Activated naive CD8-positive, alpha-beta T cell treated with anti-CD3 and anti-CD28 coated beads for 36 hours (primary cell): ENCODE measurements at places on chromosomes 7 and 10. TPM values are rescaled to one million over a fixed set of nuclear protein-coding genes. Genes with fewer than 3 reads are reported as not detected.

- no peak for DNase-seq
These were observed 160.9 kb downstream of the FZD1 start for GRCh38 chr7:91425149-91425548.

DNA sequence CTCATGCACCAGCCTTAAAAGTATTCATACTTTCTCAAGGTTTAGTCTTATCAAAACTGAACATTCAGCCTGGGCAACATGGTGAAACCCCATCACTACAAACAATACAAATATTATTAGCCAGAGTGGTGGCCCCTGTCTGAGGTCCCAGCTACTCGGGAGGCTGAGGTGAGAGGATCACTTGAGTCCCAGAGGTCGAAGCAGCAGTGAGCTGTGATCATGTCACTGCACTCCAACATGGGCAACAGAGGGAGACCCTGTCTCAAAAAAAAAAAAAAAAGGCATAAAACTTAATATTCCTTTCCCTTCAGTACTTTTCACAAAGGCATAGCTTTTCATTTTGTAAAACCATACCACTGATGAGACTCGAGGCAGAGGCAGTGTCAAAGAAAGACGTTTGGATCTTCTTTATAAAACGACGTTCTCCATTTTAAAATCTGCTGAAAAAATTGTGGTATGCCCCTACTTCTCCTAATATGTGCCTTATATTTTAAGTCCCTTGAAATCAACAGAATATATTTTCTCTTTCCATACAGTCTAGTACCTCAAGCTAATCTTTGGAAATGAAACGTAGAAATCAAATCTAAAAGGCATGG is 1.9 kb downstream of the NSUN6 start:
- DNase-seq = no peak

DNA sequence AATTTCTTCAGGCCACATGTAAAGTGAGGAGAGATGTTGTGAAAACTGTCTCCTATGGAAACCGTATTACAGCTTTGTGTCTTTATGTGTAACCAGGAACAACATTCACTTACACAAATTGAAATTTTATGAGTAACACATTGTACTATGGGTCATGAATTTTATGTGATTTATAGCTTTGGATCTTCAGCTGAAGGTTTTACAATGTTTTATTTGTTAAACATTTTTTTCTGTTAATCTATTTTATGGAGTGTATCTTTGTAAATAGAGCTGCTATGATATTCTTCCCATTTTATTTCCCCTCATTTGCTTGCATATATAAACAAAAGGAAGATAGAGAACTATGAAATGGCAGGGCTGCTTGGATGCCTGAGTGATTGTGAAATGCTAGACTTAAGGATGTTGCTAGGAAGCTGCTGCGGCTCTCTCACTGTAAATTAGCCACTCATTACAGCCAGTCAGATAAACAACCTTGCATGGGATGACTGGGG is 104.5 kb upstream of the PCLO start:
- no peak for DNase-seq

- no peak for DNase-seq
These were observed 624.7 kb downstream of the KCNMA1 start for GRCh38 chr10:77012812-77013500.

- no peak for DNase-seq
These were observed 142.3 kb downstream of the VPS50 start for GRCh38 chr7:93374345-93374940.

DNA sequence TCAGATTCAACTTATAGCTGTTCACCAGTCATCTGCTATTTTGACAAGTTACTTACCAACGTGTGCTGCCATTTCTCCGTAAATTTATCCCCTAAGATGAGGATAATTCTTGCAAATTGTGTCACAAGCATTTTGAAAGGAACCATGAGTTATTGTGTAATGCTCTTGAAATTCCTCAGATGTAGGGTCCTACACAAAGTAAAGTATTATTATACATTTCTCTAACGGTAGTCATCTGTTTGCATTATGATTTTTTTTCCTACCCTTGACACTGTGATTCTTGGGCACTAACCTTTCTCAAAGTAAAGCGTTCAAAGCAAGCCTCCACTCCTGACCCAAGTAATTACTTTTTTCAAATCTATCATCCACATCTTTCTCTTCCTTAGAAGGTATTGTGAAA is 8.1 kb downstream of the HERC4 start:
- no peak for DNase-seq

DNA sequence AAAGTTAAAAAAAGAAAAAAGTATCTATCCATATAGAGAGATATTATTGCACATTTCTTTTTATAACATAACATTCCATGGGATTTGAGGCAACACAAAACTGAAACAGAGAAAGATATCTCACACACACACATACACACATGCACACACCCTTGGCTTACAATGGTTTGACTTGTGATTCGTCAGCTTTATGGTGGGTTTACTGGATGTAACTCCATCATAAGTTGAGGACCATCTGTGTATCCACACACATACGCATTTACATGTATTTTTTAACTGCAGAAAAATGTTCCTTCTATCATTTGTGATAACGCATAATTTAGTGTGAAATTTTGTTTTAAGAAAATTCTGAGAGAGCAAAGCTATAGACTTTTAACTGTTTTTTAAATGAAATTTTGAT is 74.2 kb upstream of the CDCA7L start:
- no peak for DNase-seq

- no peak for DNase-seq
These were observed 33.5 kb upstream of the KLHL7 start for GRCh38 chr7:23072048-23072447.

DNA sequence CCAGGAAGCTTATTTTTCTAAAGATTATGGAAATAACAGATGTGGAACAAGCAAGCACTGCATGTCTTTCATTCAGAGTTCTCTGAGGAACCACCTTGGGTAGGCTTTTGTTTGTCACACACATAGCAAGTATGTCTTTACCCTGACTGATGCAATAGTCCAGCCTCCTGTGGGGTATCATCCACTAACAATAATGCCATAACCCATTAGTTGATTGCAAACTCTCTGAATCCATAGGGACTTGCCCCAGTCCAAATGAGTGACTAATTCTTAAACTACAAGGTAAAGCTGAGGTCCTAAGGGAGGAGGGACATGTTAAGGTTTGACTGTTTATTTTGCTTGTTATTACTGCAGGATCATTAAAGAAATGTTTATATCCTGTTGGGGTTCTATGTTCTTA is 151.4 kb upstream of the PRPS1L1 start:
- no peak for DNase-seq

DNA sequence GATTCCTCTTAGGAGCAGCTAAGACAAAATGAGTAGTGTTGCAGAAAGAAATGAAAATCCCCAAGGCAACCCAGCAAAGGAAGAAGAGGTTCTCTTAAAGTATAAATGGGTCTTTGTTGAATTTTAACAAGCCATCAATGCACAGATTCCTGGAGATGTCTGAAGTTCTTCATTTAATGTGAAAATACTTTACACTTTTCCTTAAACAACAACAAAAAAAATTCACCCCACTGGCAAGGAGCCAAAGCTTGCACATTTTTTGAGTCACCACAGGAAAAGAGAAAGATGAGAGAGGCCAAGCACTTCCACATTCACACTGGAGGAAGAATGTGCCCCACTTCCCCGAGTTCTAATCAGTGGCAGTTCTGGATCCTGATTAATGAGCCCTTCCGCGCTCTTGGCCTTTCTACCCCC is 286.4 kb upstream of the MEOX2 start:
- no peak for DNase-seq

GRCh38 chr10:132788180-132788830 is 2.4 kb upstream of the NKX6-2 start:
- no peak for DNase-seq

- DNase-seq = no peak
These were observed 6.9 kb downstream of the GRB10 start for GRCh38 chr7:50775836-50776235.

DNA sequence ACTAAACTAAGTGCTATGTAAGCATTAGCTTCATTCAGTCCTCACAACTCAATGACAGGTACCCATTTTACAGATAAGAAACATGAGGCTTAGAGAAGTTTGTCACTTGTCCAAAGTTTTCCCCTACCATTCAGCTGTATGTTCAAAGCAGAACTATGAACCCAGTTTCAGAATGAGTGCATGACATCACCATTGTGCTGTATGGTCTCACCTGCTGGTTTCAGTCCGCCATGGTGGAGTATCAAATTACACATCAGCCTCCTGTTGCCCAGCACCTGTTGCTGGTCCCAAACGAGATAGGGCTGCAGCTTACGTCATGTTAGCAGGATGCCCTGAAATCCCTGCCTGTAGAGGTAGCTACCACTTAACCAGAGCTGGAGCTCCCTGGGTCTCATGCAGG is 95.0 kb downstream of the DYNC1I1 start:
- DNase-seq = no peak

DNA sequence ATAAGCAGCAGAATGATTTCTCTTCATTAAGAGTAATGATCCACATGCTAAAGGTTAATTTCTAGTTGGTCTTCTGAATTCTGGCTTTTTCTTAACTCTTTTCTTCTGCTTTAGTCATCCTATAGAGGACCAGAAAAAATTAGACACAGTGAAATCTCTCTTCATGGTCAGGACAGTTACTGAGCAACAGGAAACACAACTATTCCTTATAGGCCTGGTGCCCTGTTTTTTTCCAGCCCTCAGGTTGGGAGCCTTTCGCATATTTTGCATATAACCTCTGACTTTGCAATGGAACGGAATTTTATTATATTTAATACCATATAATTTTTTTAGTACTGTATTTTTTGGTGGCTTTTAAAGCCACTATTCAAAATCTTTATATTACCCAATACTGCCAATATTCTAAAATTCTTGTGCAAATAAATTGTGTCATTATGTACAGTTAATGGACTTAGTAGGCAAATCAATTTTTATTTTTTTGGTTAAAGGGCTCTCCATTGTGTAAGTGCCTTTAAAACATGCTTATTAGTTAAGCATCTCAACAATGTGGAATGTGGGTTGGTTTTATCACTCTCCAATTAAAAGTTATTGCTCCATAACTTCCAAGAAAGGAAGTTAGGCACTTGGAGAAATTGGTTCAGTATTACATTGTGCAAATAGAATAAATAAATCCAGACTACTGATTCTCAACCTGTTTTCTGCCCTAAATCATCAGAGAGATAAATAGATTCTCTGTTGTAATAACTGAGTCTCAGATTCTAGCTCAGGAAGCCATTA is 22.5 kb downstream of the ARL4A start:
- DNase-seq = no peak

DNA sequence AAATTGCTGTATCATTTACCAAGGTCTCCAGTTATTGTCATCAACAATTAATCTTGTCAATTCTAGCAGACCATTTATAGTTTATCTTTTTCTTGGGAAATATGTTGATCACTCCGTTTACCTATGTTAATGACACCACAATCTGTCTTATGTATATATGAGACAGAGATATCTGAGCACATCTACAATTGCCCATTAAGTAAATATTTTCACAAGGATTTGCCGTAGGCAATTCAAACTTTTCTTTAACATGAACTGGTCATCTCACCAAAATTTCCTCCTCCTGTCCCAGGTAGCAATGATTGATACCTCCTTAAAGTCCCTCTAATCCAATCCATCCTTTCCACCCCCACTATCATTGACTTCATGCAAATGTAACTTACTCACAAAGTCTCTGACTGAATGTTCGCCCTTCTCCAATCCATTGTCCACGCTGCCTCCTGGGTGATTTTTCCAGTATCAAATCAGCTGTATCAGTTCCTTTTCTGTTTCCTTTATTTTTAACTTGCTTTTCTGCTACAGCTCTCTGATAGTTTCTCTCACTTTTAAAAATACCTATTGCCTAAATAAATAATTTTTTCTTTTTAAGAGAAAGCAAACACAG is 138.3 kb downstream of the GNAT3 start:
- no peak for DNase-seq

DNA sequence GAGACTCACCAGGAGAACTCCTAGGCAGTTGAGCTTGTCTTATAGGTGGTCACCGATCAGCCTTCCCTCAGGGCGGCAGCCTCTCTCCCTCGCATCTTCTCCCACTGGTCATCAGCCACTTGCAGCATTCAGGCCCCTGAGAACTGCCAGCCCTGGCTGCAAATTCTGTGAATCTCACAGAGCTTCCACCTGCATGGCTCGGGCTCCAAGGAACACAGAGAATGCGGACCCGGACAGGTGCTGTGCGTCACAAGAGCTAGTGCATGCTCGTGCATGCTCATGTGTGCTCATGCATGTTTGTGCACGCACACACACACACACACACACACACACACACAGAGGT is 176.9 kb downstream of the ARHGAP12 start:
- no peak for DNase-seq

- no peak for DNase-seq
These were observed 246.6 kb downstream of the SNX10 start for GRCh38 chr7:26538216-26538615.

GRCh38 chr10:116286626-116287200 is 13.7 kb upstream of the GFRA1 start:
- no peak for DNase-seq

DNA sequence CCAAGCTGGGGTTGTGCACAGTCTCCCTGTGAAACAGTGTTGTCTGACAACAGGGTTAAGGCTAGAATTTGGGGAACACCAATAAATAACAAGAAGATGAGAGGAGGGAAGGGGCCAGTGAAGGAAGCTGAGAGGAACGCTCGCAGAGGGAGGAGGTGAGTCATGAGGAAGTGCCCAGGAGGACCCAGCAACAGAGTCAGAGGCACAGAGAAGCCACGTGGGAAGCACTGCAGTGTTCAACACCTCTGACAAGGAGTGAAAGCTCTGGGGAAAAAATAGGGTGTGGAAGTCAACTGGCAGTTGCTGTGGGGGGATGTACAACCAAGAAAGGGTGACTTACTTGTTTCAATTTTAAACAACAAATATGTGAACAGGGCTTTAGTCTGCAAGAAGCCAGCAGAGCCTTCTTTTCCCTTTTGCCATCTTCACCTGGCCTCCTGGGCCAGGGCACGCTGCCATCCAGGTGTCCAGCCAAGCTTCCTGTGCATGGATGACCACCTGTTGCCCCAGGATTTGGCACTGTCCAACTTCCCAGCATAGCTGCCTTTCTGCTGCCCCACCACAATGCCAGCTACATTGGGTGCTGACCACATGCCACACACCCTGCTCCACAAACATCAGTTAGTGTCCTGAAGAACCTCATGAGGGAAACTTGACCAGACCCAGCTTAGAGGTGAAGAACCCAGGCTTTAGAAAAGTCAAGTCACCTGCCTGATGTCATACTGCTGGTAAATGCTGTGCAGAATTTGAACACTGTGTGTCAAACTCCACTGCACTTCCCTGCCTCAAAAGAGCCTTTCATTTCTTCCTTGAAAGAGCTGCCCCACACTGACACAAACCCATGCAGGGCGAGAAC is 69.6 kb downstream of the ATXN7L1 start:
- peak; percentile 76 for DNase-seq

DNA sequence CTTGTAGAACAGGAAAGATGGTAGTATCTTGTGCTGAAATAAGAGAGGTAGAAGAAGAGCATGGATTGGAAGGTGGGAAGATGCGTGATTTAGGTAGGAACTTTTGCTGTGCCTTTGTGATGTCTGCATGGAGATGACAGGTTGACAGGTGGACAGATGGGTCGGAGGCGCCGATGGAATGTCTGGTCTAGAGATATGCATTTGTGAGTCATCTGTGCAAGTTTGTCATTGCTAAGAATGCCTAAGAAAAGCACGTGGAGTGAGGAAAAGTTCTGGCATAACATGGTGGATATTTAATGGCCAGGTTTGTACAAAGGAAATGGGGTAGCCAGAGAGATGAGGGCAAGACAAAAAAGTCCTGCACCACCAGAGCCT is 76.0 kb upstream of the ARMC3 start:
- no peak for DNase-seq

ACHE gene
- total RNA-seq = not detected

EIF3B gene
- 315 TPM for total RNA-seq

KIF11 gene
- total RNA-seq = 55.6 TPM

APBB1IP gene
- 68.0 TPM for total RNA-seq

NEUROD6 gene
- not detected for total RNA-seq

FAM25C gene
- not detected for total RNA-seq

ELN gene
- total RNA-seq = not detected

CYP3A4 gene
- total RNA-seq = not detected

CCDC136 gene
- 11.0 TPM for total RNA-seq

PPP1R9A gene
- 0.16 TPM for total RNA-seq
